ENCODE measurements at places on chromosomes 7 and 10.

DNA sequence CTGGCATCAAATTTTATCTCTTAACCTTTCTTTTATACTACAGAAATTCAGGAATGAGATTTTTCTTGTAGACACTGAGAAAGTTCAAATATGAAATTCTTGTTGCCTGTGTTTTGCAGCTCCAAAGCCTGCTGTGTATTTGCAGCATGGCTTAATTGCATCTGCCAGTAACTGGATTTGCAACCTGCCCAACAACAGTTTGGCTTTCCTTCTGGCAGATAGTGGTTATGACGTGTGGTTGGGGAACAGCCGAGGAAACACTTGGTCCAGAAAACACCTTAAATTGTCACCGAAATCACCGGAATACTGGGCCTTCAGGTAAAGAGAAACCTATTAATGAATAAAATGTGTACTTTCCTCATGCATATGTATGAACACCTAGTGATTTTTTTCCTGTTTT lies 24.8 kb downstream of the LIPK start:
- no peak for DNase-seq

- no peak for DNase-seq
Observed at GRCh38 chr7:127817466-127817865, 165.5 kb downstream of the SND1 start.

DNA sequence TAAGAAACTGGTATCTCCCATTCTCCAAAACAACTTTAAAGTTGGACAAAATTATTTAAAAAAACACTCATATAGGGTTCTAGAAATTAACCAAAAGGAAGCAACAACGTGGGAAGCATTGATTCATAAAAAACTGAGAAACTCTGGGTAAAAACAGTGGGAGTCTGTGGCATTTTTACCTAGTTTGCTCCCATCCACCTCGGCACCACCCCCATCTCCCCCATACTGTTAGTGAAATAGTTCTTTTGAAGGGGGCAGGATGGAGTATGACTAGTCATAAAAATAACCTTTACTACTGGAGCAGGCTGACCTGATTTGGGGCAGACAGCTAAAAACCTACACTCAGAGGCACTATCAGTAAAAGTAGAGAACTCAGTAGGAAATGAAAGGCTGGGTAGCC lies 123.2 kb downstream of the AVL9 start:
- no peak for DNase-seq

DNA sequence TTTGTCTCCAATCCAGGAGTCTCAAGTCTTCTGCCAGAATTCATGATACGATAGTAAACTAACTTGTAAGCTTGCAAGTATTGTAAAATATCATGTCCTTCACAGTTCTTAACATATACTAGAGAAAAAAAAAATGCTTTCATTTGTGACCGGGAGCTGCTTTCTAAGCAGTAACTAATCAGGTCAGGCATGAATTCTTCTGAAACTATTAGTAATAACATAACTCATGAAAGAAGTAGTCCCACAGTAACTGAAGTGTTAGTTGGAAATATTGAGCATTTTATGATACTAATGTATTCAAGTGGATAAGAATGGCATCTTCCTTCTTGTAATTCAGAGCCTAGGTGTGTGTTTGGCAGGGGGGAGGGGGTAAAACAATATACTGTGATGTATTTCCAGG lies 665.6 kb downstream of the DNAJB9 start:
- DNase-seq: no peak

DNA sequence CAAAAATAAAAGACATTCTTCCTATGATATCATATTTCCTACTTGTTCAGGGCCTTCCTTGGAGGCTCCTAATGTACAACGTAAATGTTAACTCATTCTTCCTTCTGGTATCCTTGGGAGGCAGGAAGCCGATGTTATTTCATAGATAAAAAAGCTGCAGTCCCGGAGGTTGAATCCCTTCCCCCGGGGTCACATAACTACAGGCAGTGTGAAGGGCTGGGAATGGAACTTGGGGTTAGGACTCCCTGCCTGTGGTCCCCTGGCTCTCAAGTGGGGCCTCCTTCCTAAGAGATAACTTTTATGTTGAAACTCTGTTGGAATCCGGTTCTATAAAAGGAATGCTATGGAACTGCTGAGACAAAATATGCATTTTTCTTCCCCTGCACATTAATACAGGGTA lies 14.9 kb upstream of the CCDC3 start:
- DNase-seq: no peak

DNA sequence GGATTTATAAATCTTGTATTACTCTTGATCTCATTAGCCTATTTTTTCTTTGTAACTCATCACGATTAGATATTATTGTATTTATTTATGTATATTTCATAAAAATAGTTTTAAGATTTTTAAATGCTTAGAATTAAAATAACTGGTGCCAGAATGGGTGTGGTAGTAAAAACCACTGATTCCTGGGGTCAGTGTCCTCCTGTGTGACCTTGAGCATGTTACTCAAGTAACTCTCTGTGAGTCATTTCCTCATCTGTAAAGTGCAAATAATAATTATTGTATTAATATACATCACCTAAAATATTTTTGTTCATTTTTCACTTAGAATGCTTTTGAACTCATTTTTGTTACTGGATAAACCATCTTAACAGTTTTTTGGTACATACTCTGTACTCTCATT lies 91.3 kb upstream of the TMEM229A start:
- no peak for DNase-seq

- no peak for DNase-seq
Observed at GRCh38 chr7:150851492-150852370, 586 bp upstream of the AOC1 start.

DNA sequence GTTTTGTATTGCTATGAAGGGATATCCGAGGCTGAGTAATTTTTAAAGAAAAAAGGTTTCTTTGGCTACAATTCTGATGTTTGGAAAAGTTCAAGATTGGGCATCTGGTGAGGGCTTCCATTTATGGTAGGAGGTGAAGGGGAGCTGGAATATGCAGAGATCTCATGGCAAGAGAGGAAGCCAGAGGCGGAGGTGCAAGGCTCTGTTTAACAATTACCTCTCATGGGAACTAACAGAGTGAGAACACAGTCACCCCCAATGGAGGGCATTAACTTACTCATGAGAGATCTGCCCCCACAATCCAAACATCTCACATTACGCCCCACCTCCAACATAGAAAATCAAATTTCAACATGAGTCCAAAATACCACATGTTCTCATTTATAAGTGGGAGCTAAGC lies 62.0 kb downstream of the AKR1D1 start:
- no peak for DNase-seq

GRCh38 chr7:53984776-53985175 lies 557.4 kb upstream of the VSTM2A start:
- no peak for DNase-seq

- no peak for DNase-seq
Observed at GRCh38 chr7:265192-265997, 24.6 kb upstream of the FOXL3 start.

- no peak for DNase-seq
Observed at GRCh38 chr10:98696516-98696915, 249.8 kb upstream of the HPS1 start.

GRCh38 chr10:62050346-62050892 lies 148.9 kb downstream of the ARID5B start:
- DNase-seq: no peak

GRCh38 chr10:95328013-95328412 lies 37.2 kb upstream of the PDLIM1 start:
- no peak for DNase-seq

GRCh38 chr7:117975476-117975875 lies 102.2 kb upstream of the CTTNBP2 start:
- DNase-seq: no peak

DNA sequence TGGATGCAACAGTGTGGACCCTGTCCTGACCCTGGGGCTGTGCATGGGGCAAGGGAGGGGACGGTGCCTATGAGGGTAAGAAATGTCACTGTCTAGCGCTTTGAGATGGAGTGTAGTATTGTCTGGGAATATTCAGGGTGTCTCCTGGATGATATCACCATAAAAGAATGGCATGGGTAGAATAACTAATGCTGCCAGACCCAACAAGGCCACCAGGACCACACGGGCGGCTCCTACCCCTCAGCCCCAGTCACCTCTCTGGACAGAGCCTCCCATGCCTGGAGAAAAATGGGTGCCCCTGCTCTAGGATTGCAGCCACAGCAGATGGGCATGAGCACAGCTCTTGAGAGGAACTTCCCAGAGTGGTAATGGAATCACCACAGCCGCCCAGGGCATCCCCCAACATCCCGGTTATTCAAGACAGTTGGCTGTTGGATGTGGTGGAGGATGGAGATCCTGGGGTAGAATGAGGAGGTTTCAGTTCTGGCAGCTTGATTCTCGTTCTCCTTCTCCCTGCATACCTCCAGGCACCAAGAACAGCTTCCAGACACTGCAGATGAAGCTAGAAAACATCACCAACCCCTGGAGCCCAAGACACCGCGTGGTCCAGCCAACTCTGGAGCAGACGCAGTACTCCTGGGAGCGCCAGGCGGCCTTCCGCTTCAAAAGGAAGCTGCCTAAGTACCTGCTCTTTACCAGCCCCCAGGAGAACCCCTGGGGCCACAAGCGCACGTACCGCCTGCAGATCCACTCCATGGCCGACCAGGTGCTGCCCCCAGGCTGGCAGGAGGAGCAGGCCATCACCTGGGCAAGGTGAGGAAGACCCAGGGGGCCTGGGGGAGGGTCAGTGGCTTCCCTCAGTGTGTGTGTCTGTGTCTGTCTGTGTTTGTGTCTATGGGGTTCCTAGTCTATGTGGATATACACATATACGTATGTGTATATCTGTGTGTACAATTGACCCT lies 6.2 kb downstream of the AOC1 start:
- no peak for DNase-seq

GRCh38 chr7:128679920-128680319 lies 7.8 kb downstream of the GARIN1A start:
- DNase-seq: no peak

DNA sequence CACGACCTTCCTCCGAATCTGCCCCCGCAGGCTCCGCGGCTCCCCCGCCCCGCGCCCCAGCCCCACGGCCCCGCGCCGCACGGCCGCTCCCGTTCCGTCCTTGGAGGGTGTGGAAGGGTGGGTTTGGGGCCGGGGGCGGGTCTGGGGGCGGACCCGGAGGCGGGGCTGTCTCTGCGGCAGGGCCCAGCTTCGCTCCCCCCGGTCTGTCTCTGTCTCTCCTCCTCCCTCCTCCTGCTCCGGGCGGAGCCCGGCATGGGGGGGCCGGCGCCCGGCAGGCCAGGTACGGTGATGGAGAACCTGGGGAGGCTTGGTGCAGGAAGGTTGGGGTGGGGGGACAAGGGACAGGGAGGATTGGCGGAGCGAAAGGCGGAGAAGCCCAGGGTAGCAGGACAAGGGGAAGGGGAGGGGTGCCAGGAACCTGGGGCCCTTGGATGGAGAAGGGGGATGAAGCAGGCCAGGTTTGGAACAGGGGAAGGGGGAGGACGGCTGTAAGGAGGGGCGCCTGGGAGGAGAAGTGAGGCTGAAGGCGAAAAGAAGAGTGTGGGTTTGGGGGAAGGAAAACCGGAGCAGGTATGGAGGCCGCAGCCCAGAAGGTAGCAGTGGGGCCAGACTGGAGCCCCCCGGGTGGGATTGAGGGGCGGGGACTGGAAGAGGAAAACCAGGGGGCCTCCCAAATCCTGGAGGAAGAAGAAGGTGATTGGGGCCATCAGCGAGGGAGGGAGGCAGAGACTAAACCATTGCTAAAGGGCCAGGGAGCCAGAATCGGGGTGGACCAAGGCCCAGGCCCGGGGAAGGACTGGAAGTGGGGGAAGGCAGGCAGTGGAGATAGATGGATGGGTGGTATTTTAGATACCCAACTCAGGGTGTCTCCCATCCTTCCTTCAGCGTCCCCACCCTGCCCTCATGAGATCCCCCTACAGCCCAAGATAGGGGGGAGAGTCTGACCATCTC lies at the start of gene NYAP1:
TSS of gene NYAP1 (plus strand) at position 206 of the 951 bp plus-strand sequence. CDS start 1,385 bp downstream, outside the sequence.
- no peak for DNase-seq

DNA sequence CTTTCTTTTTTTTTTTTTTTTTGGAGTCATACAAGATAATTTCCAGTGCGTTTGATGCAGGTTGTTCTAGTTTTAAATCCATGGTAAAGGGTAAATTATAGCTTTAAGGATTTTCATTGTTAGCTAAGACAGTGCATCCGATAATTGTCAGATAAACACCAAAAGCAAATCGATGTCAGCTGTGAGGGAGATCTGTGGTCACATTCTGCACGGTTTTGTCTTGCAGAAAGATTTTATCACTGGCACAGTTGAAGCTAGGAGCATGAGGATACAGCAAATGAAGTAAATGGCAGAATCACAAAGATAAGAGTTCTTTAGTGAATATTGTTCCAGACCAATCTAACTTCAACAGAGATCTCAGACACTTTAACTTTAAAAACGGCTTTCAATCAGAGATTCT lies 648.8 kb upstream of the COBL start:
- no peak for DNase-seq

GRCh38 chr7:95190515-95190914 lies 133.8 kb downstream of the PON1 start:
- no peak for DNase-seq
